ENCODE measurements at places on chromosomes 12 and 14.

DNA sequence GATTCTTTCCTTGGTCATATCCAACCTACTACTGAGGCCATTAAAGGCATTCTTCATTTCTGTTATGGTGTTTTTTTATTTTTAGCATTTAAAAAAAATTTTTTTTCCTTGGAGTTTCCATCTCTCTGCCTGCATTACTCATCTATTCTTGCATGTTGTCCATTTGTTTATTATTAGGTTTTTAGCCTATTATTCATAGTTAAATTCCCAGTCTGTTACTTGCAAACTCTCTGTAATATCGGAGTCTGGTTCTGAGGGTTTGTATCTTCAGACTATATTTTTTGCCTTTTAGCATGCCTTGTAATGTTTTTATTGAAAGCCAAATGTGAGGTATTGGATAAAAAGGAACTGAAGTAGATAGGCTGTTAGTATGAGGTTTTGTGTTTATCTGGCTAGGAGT lies 284.3 kb downstream of the FUT8 start:
- DNase-seq, result no peak

GRCh38 chr12:7130701-7131501 lies 730 bp downstream of the CLSTN3 start:
- DNase-seq, result no peak

- DNase-seq, result no peak
Measured at GRCh38 chr12:31297572-31298514, 28.1 kb downstream of the SINHCAF start.

GRCh38 chr14:98743536-98743935 lies 528.5 kb downstream of the BCL11B start:
- DNase-seq, result no peak

- peak; percentile 42 for DNase-seq
Measured at GRCh38 chr14:93994919-93995682, 2.0 kb upstream of the CCDC197 start.

DNA sequence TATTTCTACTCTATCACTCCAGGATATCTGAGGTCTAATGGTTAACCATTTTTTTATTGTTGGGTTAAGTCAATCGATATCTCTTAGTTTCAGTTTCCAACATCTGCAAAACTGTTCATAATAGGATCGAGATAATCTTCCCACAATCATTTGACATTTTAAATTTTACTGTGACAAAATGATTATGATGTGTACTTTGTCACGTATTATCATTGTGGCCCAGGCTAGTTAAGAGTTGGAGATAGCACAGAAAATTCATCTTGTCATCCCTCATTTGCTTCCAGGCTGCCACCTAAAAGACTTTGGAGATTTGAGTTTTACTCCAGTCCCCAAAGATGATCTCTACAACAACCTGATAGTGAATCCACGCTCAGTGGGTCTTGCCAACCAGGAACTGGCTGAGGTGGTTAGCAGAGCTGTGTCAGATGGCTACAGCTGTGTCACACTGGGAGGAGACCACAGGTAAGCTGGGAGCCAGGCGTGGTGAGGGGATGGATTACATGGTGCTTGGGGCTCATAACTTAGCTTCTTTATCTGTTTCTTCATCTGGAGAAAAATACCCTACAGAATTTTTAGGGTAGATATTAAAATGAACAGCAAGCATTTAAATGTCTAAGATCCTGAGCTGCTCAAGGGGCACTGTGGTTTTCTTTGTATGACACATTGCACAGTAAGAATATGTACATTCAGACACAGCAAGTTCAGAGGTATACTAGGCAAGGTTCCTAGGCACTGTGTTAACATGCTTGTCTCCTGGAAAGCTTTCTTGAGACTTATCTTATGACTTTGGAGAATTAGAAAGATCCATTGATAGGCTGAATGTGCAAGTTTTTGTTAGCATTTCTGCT lies 22.4 kb downstream of the ARG2 start:
- DNase-seq, result no peak

DNA sequence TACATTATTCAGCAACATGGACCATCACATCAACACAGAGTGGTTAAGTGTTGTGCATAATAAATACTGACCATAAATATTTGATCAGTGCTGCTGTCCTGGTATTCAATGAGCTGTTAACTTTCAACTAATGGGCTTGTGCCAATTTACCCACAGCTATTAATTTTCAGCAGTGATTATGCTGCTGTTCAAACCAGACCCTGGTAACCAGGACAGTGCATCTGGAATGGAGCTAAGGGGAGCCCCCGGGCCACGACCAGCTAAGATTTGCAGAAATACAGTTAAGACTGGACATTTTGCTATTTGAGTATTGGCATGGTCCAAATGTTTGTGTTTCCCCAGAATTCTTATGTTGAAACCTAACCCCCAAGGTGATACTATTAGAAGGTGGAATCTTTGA lies 180.4 kb upstream of the GZMB start:
- no peak for DNase-seq

DNA sequence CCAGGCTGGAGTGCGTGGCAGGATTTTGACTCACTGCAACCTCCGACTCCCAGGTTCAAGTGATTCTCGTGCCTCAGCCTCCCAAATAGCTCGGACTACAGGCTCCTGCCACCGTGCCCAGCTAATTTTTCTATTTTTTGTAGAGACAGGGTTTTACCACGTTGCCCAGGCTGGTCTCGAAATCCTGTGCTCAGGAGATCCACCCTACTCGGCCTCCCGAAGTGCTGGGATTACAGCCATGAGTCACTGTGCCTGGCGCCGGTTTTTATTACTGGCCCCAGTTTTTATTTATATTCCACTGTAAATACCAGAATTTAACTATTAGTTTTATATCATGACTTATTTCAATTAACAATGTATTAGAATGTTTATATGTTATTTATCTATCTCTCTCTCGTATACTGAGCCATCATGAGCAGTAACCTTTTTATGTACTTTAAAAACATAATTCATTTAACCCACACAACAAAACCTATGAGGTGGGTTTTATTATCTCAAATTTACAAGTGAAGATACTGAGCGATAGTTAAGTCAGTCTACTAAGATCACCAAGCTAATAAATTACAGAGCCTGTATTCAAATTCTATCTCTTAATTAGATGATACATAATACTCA lies 47.8 kb downstream of the HECTD1 start:
- no peak for DNase-seq

GRCh38 chr12:101127521-101128219 lies 82.4 kb downstream of the SLC5A8 start:
- DNase-seq, result no peak

DNA sequence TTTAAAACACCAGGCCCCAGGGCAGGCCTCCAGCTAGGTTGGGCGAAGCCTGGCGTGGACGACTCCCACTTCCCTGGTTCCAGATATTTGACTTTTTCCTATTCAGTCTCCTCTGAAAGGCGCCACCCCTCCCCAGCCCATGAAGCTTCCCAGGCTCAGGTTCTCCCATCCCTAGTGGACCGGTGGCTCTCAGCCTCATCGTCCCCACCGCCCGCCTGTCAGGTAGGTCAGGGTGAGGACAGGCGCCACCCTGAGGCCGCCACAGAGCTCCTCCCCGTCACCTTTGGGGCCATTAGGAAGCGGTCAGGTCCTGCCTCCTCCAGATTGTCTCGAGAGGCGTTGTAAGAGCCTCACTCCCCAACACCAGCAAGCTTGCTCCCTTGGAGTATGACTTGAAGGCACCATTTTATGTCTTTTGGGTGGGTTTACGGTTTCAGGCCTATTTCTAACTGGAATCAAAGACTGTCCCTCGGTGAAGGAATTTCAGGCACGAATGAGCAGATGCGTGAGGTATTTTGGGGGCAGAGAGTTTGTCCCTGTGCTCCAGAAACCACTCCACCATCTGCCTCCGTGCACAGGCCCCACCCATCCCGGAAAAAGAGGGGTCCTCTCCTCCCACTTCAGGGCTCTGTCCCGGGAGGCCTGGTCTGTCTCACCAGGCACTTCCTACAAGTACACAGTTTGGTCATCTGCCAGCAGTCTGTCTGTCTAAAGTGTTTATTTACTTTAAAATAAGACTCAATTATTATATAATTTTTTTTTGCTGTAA lies 55.6 kb downstream of the TSPAN9 start:
- no peak for DNase-seq

DNA sequence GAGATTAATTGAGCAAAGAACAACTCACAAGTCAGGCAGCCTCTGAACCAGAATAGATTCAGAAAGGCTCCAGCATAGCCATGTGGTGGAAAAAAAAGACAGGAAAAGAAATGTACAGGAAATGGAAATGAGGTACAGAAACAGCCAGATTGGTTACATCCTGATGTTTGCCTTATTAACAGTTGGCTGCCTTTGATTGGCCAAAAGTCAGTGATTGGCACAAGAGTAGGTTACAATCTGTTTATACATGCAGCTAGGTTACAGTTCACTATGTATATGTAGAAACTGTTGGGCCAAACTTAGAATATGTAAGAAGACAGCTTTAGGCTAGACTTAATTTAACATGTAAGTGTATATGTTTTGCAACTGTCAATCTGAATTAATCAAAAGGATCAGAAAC lies 118.9 kb downstream of the UNC79 start:
- DNase-seq, result no peak

DNA sequence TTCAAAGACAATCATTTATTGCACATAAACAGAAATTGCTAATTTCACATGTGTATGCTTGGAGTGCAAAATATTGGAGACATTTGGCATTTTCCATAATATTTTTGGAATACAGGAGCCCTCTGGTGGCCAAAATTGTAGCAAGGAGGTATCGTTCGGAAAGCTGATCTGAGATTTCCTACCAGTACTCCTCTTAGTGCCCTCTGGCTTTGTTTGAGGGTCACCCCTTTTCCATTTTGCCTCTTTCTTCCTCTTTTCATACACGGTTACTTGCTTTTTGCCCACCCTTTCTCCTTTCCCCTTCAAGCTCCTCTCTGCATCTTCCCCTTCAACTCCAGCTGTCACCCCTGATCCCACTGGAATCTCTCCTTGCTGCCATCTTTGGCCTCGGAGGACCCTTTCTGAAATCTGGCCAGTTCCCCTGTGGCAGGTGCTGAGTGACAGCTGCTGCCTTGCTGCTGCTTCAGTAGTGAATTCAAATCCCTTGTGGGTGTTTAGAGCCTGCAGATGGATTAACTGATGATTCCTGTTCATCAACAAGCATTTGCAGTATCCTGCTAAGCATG lies 164.6 kb upstream of the PARP11 start:
- no peak for DNase-seq

DNA sequence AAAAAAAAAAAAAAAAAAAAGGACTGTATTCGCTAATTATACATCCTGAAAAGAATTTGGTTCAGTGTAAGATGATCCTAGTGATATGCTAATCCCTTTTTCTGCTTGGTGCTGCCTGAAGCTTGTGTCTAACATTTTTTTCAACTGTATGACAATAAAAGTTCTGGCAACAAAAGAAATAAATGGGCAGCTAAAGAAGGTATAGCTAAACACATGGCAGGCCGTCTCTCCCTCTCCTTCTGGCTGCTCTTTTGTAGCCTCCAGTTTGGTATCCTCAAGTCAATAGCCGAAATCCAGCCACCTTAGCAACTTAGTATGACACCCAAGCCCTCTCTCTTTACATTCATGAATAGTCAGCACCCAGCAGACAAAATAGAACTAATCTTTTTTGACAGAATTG lies 198.3 kb upstream of the OTX2 start:
- DNase-seq, result no peak

GRCh38 chr14:31510222-31510621 lies 22.4 kb upstream of the GPR33 start:
- DNase-seq, result no peak

DNA sequence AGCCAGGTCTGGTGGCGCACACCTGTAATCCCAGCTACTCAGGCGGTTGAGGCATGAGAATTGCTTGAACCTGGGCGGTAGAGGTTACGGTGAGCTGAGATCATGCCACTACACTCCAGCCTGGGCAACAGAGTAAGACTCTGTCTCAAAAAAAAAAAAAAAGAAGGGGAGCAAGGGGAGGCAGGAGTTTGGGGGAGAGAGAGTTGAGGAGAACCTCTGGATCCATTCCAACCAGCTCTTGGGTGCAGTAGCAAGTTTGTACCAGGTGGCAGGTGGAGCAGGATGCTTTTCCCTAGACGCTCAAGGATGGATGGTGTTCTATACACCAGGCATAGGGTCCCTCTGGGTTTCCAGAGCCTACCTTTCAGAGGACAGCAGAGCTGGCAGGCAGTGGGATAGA lies 1.9 kb downstream of the NFE2 start:
- DNase-seq, result no peak

DNA sequence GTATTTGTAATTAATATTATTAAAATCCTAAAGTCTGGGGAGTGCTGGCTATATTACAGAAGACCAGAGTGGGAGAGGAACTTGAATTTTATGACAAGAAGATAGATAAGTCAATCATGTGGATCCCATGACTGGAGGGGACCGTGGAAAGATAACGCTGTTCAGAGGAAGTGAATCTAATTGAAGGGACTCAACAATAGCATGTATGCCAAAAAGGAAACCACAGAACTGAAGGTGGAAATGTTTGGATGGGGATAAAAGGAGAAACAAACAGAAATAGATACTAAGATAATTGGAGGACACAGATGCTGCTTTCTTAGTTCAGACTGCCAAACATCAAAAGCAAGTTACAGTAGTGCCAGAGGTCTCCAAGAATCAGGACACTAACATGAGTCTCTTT lies 21.1 kb downstream of the OR6J1 start:
- no peak for DNase-seq

DNA sequence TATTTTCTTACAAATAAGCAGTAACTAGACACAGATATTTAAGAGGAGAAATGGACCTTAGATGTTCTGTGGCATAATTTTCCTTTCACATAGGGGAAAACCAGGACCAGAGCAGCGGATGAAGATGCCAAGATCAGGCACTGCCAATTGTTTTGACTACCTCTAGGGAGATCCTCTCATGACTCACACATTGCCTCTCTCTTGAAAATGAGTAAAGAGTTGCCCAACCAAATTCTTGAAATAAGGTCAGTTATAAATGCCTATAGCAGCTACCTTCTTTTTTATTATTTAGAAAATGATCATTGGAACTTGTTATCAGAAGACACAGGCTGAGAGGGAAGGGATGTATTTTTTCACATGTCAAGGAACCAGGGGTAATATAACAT lies 263.4 kb upstream of the PLEKHG7 start:
- DNase-seq, result no peak

DNA sequence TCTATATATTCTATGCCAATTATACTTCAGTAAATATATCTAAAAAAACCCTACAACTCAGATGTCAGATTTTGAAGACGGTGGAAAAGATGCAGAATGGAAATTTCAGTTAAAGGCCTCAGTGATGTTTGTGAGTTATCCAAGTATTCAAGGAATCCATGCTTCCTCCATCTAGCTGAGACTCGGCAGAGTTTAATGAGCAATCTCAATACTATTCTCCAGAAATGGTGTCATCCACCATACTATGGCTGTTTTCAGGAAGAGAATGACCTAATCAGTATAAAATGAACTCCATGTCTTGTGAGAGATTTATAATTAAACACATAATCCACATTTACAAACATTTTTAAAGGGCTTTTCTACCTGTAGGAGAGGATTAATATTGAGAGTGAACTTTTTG lies 66.0 kb downstream of the KLHL28 start:
- no peak for DNase-seq

GRCh38 chr12:107845980-107846659 lies 71.6 kb downstream of the ASCL4 start:
- DNase-seq, result no peak

DNA sequence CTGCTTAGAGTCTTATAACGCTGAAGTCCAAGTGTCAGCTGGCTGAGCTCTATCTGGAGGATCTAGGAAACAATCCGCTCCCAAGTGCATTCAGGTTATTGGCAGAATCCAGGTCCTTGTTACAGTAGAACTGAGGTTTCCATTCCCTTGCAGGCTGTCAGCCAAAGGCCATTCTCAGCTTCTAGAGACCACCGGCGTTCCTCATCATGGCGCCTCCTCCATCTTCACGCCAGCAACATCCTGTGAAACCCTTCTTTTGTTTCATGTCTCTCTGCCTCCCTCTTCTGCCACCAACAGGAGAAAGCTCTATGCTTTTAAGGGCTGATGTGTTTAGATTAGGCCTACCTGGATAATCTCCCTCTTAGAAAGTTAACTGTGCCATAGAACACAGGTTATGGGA lies 133.0 kb upstream of the RASSF8 start:
- DNase-seq, result no peak
